Astrocyte (in vitro differentiated cells and primary cell): ENCODE measurements at places on chromosomes 16 and 17. TPM values are rescaled to one million over a fixed set of nuclear protein-coding genes. Genes with fewer than 3 reads are reported as not detected.

GRCh38 chr17:45289301-45290268, 27.2 kb downstream of the MAP3K14 start:
- DNase-seq: no peak

The MYL4 gene
- total RNA-seq: 22.7 and 38.5 TPM in 2 replicates

The MIEF2 gene
- total RNA-seq: 11.6 and 14.1 TPM in 2 replicates

The IST1 gene
- total RNA-seq: 232 and 241 TPM in 2 replicates

The SLC35G6 gene
- total RNA-seq: not detected in 2 replicates

The DNAAF1 gene
- total RNA-seq: 0.30 and 0.38 TPM in 2 replicates

GRCh38 chr17:3843935-3844516, 2.0 kb downstream of the NCBP3 start:
- no peak for DNase-seq

DNA sequence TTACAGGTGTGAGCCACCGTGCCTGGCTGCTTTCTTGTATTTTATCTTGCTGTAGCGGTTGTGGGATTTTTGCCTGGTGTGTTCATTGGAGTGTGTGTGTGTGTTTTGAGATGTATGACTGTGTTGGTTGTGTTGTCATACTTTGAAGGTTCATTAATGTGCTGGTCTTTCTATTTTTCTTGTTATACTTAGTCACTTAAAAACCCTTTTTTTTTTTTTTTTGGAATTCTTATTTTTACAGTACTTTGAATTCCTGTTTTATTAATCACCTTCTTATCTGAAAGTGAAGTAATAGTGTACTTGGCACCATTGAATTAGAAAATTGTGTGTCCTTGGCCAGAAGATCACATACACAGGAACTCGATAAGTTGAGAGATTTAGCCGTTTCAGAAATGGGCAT, 30.2 kb downstream of the TENT4B start:
- peak; percentile 95 for DNase-seq

- DNase-seq: peak; percentile 88
These were observed 132.4 kb upstream of the CHMP6 start for GRCh38 chr17:80859002-80859941.

The SLC25A10 gene
- 7.9 and 9.3 TPM in 2 replicates for total RNA-seq

- DNase-seq: no peak
These were observed 17.3 kb downstream of the MILR1 start for GRCh38 chr17:64466019-64466735.

DNA sequence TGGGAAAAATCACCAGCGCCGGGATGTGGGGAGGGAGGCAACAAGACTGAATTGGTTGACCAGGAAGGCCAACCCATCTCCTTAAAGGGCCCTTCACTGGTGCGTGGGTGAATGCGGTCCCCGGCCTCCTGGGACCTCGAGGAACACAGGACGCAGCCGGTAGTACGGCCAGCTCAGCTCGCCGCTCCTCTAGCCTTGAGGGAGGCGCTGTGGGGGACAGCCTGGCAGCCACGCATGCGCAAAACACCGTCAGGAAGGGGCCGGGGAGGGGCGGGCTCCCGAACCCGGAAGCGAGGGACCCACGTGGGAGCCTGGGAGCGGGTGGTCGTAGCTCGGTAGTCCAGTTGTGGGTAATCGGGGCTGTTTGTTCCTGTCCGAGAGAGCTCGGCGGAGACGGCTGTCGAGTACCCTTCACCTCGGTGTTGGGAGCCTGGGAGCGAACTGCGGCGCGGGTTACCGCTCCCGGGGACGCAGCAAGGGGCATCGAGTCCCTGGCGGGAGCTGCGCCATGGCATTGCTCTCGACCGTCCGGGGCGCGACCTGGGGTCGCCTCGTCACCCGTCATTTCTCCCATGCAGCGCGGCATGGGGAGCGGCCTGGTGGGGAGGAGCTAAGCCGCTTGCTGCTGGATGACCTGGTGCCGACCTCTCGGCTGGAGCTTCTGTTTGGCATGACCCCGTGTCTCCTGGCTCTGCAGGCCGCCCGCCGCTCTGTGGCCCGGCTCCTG, at the start of gene MRM1:
TSS of gene MRM1 (plus strand) at position 281 of the 727 bp plus-strand sequence. CDS start at position 509, 228 bp downstream.
- peak; percentile 77 for DNase-seq

GRCh38 chr17:39447561-39447960, 3.5 kb downstream of the MED1 start:
- DNase-seq: no peak

The PMFBP1 gene
- 1.2 TPM in 2 replicates for total RNA-seq

DNA sequence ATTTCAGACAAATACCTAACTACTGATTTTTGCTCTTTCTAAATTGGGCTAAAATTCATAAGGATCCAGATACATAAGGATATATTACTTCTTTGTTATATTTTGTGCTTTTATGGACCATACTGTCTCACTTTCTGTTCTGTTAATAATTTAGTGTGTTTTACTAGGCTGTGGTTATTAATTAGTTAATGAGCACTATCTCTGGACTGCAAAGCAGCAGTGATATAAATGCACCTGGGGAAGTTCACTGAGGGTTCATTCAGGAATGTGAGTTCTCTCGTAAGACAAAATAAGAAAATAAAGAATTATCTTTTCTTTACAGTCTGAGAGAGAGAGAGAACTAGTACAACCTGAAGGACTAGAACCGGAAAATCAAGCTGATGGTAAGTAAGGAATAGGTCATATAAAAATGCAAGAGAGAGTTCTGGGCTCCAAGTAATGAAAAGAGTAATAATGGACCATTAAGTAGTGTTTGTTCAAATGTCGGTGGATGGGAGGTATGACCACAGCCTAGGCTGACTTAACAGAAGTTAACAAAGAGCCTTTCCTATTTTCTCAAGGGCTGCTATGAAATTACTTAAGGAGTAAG, 55.6 kb downstream of the IKZF3 start:
- no peak for DNase-seq

- DNase-seq: no peak
These were observed 22.2 kb upstream of the MAP3K14 start for GRCh38 chr17:45338996-45339535.

DNA sequence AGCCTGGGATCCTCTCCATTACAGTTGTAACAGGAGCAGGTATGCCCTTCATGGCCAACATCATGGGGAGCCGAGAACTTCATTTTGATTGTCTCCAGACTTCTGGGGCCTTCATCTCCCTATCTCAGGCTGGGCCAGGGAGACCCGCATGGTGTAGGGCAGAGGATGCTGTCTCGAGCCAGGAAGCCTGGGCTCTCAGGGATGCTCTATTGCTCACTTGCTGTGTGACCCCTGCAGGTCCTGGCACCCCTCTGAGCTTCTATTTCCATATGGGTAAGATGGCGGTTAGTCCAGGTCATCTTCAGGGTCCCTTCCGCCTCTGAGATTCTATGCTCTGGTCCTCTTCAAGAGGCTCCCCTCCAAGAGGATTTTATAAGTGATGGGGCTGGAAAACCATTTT, 20.6 kb upstream of the RNF135 start:
- DNase-seq: no peak

- peak; percentile 95 for DNase-seq
These were observed at the start of gene CAVIN1 for GRCh38 chr17:42422958-42423712. Gene CAVIN1 (minus strand): TSS chr17:42423256. CDS start chr17:42423097, 159 bp downstream.

DNA sequence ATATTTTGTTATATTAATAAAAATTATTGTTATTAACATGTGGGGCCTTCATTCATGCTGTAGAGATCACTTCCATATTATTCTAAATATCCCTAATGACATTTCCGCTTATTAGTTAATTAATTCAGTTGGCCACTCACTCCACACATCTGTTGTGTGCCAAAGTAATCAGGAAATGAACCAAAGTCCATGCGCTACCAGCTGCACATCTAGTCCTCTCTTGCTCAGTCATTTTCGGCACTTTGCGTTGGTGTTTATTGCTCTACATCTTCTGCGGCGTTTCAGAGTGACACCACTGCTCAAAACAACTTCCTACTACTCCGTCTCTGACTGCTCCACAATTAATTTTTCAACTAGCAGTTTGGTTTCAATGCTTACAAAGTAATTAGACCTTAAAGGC, 101.4 kb upstream of the ZFHX3 start:
- DNase-seq: no peak
